Stimulated activated CD4-positive, alpha-beta T cell treated with anti-CD3 and anti-CD28 coated beads, Interleukin-1b, Interleukin-23, amount 100 ng/mL, for 4 hours (primary cell): ENCODE measurements at places on chromosomes 12 and 14.

DNA sequence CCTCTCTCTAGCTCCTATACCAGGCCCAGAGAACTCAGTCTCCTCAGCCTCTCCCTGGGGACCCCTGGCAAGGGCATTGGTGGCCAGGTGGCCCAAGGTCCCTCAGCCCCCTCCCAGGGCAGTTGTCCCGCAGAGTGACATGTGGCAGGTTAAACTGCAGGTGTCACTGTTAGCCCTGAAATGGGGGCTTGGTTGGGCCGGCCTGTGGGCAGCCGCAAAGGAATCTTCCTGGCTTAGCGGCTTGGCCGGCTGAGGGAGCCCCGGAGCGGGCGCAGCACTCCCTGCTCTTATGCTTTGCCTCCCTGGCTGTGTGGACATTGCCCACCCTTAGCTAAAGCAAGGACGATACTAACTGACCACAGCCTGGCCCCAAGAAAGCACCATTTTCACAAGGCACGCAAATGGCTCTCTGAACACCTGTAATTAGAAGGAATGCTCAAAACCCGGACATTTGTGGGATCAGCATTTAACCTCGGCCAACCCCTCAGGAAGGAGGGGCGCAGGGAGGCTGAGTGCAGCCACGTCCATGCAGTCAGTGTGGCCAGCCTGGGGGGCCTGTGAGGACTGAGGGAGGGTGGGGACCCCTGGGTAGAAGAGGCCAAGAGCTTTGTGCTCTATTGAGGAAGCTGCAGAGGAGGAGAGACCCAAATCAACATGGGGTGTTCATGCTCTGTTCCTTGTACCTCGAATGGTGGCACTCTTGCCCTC, 82.2 kb downstream of the PAPOLA start:
- DNase-seq: no peak

GRCh38 chr12:65655074-65655493, 169.2 kb upstream of the HMGA2 start:
- no peak for DNase-seq

- DNase-seq: no peak
Observed at GRCh38 chr12:66449531-66449930, 147.2 kb downstream of the HELB start.

DNA sequence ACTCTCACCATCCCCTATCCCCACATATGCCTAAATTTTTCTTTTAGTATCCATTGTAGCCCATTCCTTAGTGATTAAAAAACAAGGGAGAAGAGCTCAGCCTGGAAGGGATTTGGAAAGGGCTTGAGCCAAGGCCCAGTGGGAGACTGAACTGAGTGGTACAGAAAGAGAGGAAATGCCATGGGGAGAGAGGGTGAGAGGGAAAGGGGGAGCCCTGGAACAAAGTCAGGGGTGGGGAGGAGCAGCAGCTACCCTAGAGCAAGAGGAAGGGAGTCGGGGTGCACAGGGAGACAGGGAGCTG, 2.6 kb upstream of the ATN1 start:
- no peak for DNase-seq

- no peak for DNase-seq
Observed at GRCh38 chr14:69101331-69101826, 51.5 kb downstream of the DCAF5 start.

- no peak for DNase-seq
Observed at GRCh38 chr12:92503029-92503931, 199.5 kb upstream of the PLEKHG7 start.

GRCh38 chr12:84660139-84660538, 252.5 kb downstream of the SLC6A15 start:
- DNase-seq: no peak

GRCh38 chr14:48325486-48325885, 650.1 kb upstream of the MDGA2 start:
- DNase-seq: no peak

DNA sequence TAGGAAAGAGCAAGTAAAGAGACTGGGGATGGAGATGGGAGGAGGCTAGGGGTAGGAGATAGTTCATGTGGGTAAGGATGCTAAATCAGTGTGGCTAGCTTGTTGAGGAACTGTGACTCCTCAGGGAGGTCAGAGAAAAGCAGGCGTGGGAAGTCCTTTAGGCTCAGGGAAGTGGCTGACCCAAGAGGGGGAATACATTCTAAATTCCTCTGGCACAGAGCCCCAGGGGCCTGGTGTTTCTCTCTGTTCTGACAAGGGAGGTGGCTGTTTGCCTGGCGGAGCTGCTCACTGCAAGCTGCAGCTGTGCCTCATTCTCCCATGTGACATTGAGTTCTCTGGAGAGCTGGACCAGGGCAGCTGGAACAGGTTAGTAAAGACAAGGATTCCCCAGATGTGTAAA, 152.2 kb upstream of the SLC38A2 start:
- DNase-seq: no peak

DNA sequence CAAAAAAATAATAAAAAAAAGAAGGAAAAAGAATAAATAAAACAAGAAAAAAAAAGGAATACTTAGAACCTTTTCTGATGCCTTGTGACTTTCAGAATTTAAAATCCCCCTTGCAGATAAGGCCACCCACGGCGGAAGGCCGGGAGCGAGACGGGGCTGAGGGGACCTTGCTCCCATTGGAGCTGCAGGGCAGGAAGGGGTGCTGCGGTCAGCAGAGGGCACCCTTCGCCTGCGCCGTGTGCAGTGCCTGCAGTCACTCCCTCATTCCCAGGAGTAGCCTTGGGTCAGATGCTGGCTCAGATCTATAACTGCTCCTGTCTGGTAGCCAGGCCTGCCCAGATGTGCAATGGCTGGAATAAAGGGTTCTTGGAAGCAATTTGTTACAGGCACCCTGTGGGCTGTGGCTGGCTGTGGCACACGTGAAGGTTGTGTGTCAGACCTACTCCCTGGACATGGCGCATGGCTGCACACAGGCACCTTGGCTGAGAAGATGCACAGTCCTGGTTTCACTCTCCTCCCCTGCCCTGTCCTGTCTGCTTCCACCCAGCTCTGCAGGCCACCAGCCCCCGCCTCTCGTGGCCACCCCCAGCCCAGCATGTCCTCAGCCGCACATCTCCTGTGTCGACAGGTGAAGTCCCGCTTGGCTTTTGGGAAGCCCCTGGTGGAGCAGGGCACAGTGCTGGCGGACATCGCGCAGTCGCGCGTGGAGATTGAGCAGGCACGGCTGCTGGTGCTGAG, 13.4 kb upstream of the ALDH2 start:
- no peak for DNase-seq

DNA sequence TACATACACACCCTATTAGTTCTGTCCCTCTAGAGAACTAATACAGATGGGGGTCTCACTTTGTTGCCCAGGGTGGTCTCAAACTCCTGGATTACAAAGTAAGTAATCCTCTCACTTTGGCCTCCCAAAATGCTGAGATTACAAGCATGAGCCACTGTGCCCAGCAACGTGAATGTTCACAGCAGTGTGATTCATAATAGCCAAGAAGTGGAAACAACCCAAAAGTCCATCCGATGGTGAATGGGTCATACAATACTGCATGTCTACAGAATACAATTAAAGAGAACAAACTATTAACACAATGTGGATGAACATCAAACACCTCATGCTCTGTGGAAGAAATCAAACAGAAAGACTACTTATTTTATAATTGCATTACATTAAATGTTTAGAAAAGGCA, 57.3 kb upstream of the SYNE2 start:
- DNase-seq: no peak

- DNase-seq: no peak
Observed at GRCh38 chr12:113835896-113836295, 130.2 kb downstream of the RBM19 start.

GRCh38 chr12:127399451-127399850, 867.5 kb upstream of the TMEM132C start:
- DNase-seq: no peak

- DNase-seq: no peak
Observed at GRCh38 chr14:61077951-61078720, 97.1 kb downstream of the SLC38A6 start.

- no peak for DNase-seq
Observed at GRCh38 chr12:12901158-12901791, 9.9 kb downstream of the GPRC5A start.

DNA sequence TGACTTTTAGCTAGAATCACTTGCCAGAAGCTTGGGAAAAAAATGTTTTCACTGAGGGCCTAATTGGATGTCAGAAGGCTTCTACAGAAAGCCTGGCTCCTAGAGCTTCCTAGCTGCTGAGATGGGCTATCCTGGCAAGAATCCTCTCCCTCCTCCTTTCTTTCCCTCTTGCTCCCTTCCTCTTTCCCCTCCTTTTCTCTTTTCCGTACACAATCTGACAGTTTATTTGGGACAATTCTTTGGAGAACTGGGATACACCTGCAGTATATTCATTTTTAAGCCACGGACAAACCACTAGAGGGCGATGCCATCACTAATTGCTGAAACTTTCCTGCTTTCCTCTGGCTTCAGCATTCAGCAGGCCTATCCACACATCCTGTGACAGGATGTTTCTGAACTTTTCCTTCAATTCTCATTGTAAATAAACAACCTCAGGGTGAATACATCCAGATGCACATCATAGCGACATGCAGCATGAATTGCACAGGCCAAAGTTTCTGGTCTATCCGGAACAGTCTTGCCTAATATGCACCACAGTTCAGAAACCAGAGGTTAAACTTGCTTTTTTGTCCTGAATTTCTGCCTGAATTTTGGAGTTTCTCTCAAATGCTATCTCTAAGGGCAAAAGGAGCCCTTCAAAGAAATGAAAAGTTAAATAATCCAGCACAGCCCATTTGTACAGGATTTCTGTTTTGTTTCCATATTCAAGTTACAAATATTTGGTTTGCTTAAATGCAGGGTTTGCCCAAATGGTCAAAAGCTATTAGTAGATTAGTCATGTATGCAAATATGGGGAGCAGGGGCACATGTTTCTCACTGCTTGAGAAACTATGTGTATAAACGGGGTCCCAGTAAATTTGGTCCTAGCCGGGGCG, 142.8 kb downstream of the PAWR start:
- DNase-seq: no peak

GRCh38 chr12:25242981-25243679, 7.6 kb downstream of the KRAS start:
- DNase-seq: no peak

DNA sequence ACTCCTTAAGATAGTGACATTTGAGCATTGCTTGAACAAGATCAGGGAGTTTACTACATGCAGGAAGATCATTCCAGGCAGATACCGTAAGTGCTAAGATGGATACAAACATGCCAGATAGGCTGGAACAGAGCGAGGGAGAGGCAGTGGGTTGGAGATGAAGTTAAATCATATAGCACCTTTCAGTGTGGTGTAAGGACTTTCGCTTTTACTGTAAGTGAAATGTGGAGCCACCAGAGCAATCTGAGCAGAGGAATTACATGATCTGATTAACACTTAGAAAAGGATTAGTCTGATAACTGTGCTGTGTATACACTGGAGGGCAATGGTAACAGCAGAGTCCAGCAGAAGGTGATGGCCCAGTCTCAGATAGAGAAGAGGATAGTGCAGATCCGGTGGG, 163.0 kb upstream of the SSTR1 start:
- no peak for DNase-seq

- DNase-seq: no peak
Observed at GRCh38 chr14:103112400-103113243, 10.6 kb upstream of the TNFAIP2 start.

GRCh38 chr12:107304588-107305532, 211.5 kb upstream of the CRY1 start:
- no peak for DNase-seq

- DNase-seq: no peak
Observed at GRCh38 chr14:23186913-23187654, 3.6 kb upstream of the SLC7A8 start.

- DNase-seq: no peak
Observed at GRCh38 chr12:63764481-63764880, 15.2 kb upstream of the RXYLT1 start.

DNA sequence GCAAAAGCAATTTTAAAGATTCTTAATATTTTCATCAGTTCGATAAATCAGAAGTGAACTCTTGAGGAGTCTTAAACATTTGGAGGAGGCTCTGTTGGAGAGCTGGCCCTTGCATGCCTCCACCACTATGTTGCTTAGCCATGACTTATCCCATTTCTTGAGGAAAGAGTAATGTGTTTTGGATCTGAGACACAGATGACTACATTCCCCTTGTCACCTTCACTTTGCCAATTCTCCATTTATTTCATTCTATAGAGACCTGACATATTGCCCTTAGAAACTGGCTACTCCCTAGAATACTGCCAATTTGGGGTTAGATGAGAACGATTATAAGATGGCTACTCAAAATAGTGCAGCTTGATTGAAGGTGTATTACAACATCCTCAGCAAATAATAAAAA, 157.4 kb upstream of the TMEM260 start:
- no peak for DNase-seq

DNA sequence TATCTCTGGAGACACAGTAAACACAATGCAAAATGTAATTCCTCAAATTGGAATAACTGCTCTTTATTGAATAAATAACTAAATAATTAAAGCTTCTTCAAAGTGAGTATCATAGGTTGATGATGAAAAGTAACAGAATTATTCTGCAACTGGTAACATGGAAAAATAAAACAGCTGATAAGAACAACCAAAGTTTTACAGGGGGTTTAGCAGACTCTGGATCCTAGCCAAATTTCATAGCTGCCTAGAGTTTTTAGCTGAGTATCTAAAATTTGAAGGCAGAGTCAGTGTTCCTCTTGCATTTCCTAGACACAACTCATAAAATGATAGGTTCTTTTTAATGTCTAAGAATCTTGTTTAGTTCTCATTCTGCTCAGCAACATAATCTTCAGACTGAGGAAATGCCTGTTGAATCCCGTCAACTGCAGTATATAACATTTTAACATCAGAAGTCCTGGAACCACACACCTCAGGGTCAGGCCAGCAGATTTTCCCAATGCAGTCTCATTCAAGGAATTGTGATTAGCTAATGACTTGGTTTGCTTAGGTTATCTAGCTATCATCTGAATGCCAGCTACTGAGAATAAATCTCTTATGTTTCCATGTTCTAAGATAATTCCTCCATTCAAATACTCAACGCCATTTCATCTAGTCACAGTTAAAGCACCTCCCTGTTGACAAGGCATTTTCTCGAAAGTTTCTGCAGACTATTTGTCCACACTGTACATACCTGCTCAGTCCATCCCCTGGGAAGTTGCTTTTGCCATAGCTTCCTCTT, 411.6 kb downstream of the BCAT1 start:
- DNase-seq: no peak

DNA sequence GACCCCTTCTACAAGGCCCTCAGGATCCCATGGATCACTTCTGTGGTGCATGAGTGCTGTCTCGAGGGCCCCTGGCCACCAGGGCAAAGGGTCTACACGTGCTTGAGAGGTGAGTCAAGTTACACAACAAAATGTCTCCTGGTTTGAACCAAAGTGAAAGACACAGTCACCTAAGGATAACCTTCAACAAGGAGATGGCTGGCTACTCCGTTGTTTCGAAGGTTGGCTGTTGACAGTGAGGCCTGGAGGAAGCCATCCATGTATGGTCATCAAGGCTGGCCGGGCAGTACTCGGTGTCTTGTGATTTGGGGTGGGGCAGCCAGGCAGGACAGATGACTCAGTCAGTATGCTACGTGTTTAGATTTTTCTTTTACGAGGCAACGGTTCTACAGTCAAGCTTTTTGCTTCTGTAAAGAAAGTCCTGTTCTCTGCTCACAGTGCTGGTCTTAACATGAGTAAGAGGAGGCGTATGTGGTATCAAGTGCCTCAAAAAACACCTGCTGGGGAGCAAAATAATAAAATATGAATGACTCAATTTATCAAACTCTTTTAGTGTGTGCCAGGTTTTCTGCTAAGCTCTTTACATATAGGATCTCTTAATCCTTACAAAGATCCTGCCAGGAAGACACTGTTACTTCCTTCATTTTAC, 18.0 kb upstream of the NT5DC3 start:
- no peak for DNase-seq

GRCh38 chr14:102360388-102360787, 2.3 kb downstream of the CINP start:
- no peak for DNase-seq
